ENCODE measurements at places on chromosomes 2 and 18.

DNA sequence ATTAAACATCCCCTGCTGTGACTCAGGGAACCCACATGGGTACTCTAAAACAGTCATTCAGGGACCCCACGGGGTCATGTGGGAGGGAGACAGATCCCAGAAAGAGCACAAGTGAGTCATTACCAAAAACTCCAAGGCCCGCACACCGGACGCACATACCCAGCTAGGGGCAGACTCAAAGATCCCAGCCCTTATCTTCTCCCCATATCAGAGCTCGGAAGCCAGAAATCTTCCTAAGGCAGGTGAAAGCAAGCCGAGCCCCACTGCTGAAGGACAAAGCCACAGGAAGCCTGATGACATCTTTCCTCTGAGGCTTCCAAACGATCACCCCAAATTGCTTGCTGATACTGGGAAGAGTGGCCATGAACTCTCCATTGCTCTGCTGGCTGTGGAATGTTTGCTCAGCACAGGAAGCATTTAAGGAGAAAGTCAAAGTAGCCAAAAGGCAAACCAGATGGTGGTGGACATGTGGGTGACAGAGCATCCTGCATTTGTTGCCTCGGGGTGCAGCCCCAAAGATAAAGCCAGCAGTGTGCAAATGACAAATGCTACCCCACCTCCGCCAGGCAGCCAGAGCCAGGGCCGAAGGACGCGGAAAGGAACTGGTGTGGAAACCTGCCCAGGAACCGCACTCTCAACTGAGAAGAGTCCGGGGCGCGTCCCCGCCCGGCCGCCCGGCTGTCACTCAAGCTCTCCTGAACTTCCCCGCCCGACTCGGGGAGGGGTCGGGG lies 784 bp downstream of the ACTR1B start:
- DNase-seq = peak; percentile 79

DNA sequence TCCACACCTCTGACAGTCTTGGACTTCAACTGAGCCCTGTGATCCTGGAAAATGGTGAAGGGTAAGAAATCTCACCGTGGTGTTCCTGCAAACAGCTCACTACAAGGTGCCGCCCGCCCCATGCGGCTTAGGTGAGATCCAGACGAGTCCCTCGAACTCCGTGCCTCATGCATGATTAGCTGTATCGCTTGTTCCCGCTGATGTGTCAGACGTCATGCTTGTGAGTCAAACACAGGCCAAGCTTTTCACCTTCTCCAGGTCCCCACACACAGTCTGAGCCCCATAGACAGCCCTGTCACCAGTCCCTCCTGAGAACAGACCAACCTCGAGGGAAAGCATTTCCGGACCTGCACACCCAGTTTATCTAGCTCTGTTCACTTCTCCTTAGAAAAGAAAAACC lies 740.5 kb downstream of the GALR1 start:
- no peak for DNase-seq

DNA sequence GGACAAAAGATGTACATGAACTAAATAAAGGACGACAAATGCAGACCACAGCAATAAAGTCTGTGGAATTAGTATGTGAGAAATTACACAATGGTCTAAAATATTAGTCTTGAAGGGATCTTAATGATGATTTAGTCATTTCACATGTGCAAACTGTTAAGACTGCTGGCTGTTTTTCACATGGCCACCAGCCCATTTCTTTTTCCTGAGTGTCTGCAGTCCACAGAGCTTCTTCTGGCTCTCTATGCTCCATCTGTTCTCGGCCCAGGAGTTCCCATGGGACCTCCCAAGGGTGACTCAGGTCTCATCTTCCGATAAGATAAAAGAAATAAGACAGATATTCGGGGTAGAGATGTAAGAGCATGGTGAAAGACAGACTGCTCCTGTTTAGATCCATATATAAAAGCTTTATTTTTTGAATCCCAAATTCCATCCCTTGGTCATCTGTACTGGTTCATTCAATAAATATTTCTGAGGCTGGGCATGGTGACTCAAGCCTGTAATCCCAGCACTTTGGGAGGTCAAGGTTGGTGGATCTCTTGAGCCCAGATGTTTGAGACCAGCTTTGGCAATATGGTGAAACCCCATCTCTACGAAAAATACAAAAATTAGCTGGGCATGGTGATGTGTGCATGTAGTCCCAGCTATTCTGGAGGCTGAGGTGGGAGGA lies 20.1 kb downstream of the IL1RL1 start:
- DNase-seq = no peak

DNA sequence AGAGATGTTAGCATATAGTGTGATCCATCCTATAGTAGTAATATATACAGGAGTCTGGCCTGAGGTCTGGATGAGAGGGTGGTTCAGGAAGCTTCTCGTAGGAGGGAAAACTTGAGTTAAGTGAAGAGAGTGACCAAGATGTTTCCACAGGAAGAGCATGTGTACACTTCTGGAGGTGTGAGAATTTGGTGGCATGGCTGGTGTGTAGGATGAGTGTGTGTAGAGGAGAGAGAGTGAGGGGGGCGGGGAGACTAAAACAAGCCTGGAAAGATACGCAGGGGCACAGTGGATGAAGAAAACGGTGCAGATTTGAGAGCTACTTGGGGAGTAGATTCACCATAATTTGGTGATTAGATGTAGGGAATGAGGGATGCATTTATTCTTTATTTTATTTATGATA lies 43.5 kb upstream of the CTLA4 start:
- DNase-seq = no peak

- no peak for DNase-seq
These were observed 35.6 kb downstream of the PXDN start for GRCh38 chr2:1708476-1709334.

- DNase-seq = no peak
These were observed 12.3 kb upstream of the MEP1B start for GRCh38 chr18:32177530-32177929.

DNA sequence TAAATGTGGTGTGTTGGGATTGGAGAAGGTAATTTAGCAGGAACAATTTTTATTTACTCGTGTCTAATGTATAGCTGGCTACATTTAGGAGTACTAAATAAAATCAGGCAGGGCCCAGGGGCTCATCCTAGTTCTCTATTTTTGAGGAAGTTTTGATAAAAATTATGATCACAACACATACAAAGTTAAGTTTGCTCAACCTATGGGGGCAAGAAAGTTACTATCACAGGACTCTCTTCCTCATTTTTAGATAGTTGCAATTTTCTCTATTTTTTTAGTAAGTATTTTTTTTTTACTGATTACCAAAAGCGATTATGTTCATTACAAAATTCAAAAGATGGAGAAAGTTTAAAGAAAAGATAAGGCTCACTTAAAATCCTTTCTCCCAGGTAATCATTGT lies 60.0 kb upstream of the RPE start:
- no peak for DNase-seq

DNA sequence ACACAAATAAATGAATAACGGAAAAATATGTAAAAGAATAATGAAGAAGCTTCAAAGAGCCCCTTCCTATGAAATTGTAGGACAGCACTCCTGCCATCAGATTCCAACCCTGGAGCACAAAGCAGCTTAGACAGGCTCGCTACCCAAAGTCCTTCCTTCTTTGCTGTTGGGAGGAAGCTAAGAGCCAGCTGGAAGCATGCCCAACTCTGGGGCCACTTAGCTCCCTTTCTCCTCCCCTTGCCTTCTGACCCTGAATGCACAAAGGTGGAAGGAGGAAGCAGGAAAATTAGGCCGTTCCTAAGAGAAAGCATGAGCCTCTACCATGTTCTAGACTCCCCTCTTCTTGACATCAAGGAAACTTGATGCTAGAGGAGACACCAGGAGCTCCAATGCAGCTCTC lies 700.8 kb downstream of the RNF144A start:
- DNase-seq = no peak

DNA sequence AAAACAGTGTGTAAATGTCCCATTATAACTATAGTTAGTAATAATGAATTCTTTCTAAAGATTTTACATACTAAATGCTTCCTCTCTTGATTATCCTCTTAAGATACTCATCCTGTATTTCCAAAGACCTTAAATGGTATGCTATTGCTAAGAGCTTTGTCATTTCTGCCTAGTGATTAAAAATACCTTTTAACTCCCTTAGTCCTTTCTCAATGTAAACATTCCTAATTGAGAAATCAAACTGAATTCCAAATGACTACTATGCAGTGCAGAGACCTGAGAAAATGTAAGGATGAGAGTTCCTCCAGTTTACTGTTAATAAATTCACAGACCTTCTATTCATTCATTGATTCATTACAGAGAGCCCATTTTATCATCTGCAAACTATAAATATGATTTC lies 86.9 kb downstream of the SOS1 start:
- no peak for DNase-seq

GRCh38 chr2:177306550-177306949 lies 42.0 kb upstream of the NFE2L2 start:
- no peak for DNase-seq

DNA sequence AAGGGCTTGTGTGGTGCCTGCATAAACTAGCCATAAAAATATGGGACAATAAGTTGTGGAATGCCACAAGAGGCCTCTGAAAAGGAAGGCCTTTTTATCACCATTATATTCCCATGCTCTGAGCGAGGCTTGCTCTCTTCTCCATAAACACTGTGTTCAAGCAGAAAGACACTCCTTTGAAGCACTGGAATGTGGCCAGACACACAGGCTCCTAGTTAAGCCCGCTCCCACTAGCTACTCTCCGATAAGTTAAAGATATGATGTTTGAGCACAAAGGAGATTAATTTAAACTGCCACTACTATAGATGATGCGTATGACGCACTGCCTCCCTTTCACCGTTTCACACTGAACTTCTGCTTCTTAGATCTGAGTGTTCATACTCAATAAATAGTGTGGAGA lies 188.7 kb upstream of the TWIST2 start:
- no peak for DNase-seq

GRCh38 chr2:54626131-54626530 lies 97.3 kb upstream of the EML6 start:
- DNase-seq = no peak

GRCh38 chr2:203637471-203638167 lies 68.8 kb upstream of the CD28 start:
- peak; percentile 51 for DNase-seq

DNA sequence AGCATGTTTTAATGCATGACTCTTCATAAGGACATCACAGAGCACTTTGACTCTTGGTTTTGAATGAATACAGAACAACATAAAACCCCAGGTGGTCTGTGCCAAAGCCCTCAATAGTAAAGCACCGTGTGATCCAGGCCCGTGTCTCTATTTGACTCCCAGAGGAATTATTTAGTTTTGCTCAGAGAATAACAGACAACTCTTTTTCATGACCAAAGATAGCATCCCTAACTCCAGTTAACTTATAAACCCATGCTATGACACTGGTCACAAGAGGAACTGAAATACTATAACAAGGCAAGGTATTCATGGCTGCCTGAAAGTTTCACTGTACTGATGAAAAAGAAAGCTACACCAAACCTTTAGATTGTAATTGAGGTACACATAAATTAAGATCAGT lies 128.4 kb downstream of the IKZF2 start:
- DNase-seq = no peak

GRCh38 chr18:37563931-37564392 lies 1.6 kb downstream of the CELF4 start:
- no peak for DNase-seq

DNA sequence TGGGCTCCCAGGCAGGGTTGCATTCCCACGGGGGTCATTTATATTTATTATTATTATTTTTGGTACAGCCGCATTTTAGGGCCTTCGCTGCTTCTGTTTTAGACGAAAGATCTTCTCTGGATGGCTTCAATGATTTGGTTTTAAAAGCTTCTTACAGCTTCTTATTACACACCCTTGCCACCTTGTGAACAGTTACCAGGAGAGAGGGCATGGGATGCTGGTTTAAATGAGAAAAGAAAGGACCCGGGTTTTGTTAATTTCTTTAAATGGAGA lies 1.7 kb downstream of the SH3RF3 start:
- no peak for DNase-seq

DNA sequence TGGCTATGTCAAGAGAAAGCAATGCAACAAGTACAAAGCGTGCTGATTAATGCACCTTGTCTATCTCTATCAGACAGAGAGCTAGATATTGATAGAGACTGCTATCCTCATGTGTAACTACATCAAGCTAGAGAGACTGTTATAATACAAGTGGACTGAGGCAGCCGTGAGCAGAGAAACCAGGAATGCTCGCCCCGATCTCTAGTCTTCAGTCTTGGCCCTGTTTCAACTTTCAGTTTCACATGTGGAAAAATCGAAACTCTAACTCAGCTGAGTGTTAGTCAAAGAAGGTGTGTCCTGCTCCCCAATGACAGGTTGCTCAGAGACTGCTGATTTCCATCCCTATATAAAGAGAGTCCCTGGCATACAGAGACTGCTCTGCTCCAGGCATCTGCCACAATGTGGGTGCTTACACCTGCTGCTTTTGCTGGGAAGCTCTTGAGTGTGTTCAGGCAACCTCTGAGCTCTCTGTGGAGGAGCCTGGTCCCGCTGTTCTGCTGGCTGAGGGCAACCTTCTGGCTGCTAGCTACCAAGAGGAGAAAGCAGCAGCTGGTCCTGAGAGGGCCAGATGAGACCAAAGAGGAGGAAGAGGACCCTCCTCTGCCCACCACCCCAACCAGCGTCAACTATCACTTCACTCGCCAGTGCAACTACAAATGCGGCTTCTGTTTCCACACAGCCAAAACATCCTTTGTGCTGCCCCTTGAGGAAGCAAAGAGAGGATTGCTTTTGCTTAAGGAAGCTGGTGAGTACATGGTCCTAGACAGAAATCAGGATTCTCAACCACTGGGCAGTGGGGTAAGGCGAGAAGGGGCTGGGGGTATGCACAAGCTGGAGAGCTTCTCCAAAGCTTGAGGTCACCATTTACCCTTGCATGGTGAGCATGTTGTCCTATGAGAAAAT lies at the start of gene RSAD2:
TSS of gene RSAD2 (plus strand) at position 376 of the 903 bp plus-strand sequence. CDS start at position 400, 24 bp downstream.
- DNase-seq = peak; percentile 71

DNA sequence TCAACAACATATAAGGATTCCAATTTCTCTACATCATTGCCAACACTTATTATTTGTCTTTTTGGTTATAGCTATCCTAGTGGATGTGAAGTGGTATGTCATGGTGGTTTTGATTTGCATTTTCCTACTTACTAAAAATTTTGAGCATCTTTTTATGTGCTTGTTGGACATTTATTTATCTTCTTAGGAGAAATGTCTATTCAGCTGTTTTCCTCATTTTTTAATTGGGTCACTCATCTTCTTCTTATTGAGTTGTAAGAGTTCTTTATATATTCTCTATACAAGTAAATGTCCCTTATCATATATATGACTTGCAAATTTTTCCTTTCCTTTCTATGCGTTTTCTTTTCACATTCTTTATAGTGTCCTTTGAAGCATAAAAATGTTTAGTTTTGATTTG lies 4.7 kb upstream of the CCL20 start:
- no peak for DNase-seq

- DNase-seq = no peak
These were observed 231.4 kb downstream of the SEPTIN10 start for GRCh38 chr2:109382226-109382895.
